ENCODE measurements at places on chromosomes 3 and 15.
A peak's percentile ranks its signal among the peaks of the same experiment; 100 is the strongest.

- no peak for DNase-seq
Observed at GRCh38 chr3:152874896-152875749, 40.2 kb downstream of the P2RY1 start.

DNA sequence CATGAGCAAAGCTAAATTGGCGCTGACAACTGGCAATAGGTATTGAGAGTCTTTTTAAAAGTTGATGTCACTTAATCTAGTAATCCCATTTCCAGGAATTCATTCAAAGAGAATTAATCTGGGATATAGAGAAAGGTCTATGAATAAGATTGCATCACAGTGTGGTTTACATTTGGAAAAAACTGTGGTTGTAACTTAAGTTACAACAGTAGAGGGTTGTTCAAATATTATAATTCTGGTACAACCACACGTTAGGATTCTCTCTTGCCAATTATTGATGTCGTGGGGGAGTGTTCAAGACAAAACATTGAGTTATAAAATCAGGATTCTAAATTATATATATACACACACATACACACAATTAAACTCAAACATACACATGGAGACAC is 79.8 kb downstream of the LIPC start:
- DNase-seq: no peak

DNA sequence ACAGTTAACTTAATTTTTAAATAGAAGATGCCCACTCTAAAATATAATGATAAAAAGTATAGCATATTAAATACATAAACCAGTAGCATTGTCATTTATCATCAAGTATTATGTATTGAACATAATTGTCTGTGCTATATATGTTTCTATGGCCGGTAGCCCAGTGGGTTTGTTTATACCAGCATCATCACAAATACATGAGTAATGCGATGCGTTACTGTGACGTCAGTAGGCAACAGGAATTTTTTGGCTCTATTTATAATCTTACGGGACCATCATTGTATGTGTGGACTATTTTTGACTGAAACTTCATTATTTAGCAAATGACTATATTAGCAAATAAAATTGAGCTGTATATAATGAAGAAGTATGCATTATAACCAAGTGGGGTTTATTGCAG is 82.1 kb downstream of the FLNB start:
- DNase-seq: no peak

DNA sequence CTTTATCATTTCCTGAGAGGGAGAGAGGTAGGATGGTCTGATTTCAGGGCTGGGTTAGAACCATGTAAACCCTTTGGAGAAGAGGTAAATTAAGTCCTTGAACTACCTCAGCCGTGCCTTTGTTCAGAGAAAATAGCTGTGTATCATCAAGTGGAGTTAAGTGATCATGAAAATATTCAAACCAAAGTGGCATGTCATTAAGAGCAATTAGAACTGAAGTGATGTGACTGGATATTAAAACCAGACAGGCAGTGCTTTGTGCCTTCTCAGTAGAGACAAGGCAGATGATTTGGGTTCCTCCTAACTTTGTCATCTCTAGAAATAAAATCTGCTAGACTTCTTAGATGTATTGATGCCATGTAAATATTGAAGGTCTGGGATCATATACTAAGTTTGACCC is 171.5 kb downstream of the IL5RA start:
- no peak for DNase-seq

DNA sequence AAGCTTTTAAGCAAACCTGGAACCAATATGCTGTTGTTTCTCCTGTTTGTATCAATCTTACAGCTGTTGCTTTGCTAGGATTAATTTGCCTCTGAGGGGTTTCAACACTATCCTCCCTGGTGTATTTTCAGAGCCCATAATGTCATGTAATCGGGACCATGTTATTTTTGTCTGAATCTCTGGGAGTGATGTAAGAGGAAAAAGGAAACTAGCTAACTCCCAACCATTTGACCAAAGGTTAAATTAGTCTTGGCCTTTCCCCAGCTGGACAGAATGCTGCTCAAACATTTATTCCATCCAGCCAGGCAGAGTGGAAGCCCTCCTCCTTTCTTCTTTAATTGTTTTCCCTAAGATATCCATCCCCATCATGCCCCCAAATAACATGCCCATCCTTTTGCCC is 142.2 kb downstream of the ALDH1A2 start:
- no peak for DNase-seq

DNA sequence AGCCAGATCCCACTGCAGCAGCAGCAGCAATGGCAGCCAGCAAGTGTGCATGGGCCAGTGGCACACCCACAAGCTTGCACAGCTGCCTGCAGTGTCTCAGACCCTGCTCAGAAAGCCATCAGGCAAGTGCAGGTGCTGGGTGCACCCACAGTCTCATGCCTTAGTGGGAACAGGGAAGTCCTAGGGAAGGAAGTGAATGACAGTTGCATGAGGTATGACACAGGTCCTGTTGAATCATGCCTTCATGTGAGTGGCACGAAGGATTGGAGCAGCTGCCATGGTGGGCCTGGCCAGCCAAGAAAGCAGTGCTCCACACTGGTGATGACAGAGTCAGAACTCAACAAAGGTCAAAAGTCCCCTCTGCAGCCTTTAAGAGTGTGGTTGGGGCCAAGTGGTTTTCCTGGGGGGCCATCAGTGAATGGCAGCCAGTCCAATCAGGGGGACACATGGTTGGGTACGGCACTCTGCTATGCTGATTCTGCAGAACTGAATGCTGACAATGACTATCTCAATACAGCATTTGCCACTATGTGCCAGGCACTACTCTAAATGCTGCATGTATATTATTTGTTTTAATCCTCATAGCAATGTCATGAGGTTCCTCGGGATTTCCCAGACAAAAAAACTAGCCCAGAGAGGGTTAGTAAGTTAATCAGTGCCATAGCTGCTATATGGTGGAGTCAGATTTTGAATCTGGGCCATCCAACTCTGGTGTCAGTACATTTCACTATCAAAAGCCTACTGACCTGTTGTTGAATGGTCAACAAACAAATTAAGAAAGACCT is 94.3 kb downstream of the AQP9 start:
- no peak for DNase-seq

- DNase-seq: peak; percentile 86
Observed at GRCh38 chr15:90189781-90190467, 11.2 kb upstream of the SEMA4B start.

GRCh38 chr3:162938083-162938482 is 1441.5 kb downstream of the OTOL1 start:
- no peak for DNase-seq

DNA sequence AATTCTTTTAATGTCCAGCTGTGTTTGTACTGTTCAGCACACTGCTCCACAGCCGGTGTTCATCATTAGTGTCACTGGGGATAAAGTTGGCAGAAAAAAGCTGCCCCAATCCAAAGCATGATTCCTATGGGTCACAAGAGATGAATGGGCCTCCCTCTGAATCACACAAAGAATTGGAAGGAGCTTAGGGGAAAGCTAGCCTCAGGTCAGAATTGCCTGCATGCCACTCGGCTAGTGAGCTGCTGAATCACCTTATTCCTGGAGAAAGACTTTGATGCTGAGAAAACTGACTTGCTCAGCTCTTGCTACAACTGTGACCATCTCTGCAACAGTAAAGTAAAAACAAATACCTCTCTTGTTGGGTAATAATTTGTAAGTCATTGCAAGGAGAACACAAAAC is 3.5 kb downstream of the CCK start:
- DNase-seq: no peak

DNA sequence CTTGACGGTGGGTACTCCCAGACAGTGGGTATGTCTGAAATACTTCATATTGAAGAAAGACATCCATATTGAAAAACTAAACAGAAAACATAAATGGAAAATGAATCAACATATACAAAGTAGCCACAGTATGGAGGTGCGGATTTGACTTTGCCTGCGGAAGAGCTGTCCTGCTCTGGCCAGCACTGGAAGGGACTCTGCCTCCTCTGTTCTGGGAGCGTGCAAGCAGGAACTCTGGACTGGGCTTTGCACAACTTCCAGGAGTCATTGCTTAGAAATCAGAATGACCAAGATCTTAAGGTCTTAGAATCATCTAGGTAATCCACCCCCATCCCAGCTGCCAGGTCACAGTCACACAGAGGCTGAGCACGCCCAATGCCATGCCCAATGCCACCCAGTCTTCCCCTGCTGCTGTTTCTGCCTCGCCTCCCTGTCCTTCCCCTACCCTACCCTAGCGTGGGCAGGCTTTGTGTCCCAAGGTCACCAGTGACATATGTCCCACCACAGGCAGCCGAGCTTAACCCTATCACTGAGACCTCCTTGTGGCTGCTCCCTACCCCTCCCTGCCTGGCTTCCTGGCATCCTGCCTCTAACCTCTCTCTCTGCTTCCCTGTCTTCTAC is 36.3 kb downstream of the CDC25A start:
- DNase-seq: peak; percentile 25

DNA sequence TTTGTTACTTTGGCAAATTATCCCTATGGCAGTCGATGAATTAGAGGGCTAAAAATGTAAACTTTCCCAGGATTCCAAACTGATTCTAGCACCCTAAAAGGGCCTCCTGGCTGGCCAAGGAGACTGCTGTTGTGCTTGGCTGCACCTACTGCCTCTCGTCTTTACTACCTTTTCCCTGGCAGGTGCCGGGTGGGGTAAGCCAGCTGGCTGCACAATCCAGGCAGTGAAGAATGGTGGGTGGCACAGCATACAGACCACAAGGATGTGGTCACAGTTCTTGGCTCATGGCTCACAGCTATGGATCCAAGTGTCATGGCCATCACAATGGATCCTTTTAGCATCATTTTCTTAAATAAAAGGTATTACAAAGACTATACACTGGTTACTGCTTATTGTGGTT is 20.7 kb upstream of the SLC25A26 start:
- DNase-seq: no peak

DNA sequence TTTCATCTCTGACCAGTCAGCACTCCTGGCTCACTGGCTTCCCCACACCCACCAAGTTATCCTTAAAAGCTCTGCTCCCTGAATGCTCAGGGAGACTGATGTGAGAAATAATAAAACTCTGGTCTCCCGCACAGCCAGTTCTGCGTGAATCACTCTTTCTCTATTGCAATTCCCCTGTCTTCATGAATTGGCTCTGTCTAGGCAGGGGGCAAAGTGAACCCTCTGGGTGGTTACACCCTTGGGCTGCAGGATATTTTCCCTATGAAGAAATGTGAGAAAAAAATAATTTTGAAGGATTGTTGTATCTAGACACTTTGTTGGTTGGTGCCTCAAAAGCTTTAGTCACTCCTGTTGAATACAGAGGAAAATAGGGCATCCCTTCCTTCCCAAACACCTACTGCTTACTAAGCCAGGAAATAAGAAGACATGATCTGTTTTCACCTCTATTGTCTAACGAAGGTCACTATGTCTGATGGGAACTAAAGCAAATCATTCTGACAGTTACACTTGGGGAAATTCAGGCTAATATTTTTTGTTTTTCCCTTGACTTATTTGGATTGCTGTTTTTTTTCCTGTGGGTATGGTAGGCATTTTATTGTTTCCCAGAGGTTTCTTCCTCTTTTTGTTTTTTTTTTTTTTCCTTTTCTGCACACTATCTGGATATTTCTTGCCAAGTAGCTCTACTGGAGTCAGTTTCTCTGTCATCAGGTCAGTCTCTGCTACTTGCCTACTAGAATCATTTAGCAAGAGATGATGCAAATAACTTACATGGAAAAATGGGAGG is 15.3 kb upstream of the TNFSF10 start:
- no peak for DNase-seq

- DNase-seq: no peak
Observed at GRCh38 chr15:98714922-98715321, 66.6 kb downstream of the IGF1R start.

DNA sequence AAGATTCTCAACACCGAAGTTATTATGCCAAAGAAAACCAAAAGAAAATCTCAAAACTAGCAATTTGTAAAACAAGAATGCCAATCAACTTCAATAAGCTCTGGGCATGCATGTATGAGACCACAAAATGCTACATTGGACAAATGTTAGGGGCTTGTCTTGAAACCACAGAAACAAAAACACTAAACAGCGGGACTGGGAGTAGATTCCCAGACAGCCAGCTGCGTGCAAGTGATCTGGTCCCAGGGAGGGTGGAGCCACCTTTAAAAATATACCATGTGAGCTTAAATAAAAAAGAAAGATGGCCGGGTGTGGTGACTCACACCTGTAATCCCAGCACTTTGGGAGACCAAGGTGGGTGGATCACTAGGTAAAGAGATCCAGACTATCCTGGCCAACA is 163.6 kb upstream of the PRICKLE2 start:
- no peak for DNase-seq

GRCh38 chr3:110344897-110345767 is 726.5 kb upstream of the NECTIN3 start:
- DNase-seq: no peak

DNA sequence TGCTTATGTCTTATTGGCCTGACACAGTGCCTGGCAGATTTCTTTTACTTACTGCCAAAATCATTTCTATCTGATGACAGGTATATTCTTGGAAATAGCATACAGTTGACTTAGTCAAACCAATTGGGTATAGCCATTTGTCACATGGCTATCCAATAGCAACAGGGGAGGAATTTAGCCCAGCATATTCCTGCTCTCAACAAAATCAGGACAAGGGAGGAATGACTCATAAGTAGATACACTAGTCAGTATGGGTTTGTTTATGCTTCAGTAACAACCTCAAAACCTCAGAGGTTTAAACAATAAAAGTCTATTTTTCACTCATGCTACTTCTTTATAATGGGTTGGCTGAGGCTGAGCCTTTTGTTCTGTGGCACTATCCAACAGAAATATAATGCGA is 38.0 kb upstream of the VILL start:
- no peak for DNase-seq

- DNase-seq: no peak
Observed at GRCh38 chr3:9201266-9201665, 48.2 kb downstream of the SRGAP3 start.

DNA sequence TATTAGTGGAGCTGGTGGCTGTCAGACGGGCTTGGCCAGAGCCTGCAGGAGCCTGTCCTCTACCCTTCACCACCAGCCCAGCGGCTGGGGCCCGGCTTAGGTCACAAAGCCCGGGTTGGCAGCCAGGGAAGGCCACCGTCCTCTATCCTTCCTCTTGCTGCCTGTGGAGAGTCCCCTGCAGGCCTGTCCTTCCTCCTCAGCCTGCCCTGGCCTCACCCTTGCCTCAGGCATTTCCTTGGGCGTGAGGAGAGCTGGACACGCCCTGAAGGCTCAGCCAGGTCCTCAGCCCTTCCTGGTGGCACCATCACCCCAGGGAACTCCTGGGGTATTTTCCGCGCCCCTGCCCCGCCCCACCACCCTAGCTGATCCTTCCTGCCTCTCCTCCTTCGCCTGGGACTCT is 7.7 kb downstream of the CHAC1 start:
- DNase-seq: no peak

- DNase-seq: no peak
Observed at GRCh38 chr15:100114100-100114499, 227.7 kb downstream of the ADAMTS17 start.

GRCh38 chr3:65210026-65210814 is 522.4 kb upstream of the ADAMTS9 start:
- no peak for DNase-seq

- no peak for DNase-seq
Observed at GRCh38 chr3:30654269-30654668, 47.9 kb downstream of the TGFBR2 start.

GRCh38 chr15:90638963-90639362 is 78.2 kb upstream of the BLM start:
- no peak for DNase-seq

- peak; percentile 22 for DNase-seq
Observed at GRCh38 chr3:72587282-72587681, 261.0 kb downstream of the SHQ1 start.
